ENCODE measurements at places on chromosomes 4 and X.

DNA sequence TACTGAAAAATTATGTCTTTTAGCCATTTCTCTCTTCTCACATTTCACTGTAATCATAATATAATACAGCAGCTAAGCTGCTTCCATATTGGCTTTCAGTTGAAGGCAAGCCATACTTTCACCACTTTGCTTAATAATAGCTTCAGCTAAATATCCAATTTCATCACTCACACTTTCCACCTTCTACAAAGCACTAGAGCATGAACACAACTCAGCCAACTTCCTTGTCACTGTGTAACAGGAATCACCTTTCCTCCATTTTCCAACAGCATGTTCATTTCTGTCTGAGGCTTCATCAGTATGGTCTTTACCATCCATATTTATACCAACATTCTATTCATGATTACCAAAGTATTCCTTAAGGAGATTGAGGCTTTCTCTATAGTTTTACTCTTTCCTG is 219.8 kb upstream of the CTSO start:
- no peak for DNase-seq

GRCh38 chr4:19776929-19777328 is 474.8 kb upstream of the SLIT2 start:
- no peak for DNase-seq

DNA sequence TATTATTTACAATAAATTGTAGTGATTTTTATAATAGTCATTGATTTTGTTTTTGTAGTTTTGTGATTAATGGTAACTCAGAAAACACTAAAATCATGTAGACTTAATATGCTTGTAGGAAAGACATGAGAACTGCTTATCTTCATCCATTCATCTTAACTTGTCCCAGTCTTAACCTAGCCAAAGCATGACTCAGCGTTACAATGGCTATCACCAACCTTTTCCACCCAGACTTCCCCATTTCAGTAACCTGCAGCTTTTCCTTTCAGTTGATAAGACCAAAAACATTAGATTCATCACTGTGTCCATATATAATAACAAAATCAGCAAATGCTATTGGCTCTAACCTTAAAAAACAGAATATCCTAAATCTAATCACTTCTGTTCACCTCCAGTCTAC is 106.2 kb upstream of the KLF8 start:
- DNase-seq: no peak

GRCh38 chr4:2442175-2442993 is 23.6 kb downstream of the CFAP99 start:
- DNase-seq: no peak

GRCh38 chr4:74054483-74055047 is 16.1 kb upstream of the CXCL3 start:
- DNase-seq: no peak
